COR-L47 (cell line): ENCODE measurements at places on chromosomes 11 and 22.

DNA sequence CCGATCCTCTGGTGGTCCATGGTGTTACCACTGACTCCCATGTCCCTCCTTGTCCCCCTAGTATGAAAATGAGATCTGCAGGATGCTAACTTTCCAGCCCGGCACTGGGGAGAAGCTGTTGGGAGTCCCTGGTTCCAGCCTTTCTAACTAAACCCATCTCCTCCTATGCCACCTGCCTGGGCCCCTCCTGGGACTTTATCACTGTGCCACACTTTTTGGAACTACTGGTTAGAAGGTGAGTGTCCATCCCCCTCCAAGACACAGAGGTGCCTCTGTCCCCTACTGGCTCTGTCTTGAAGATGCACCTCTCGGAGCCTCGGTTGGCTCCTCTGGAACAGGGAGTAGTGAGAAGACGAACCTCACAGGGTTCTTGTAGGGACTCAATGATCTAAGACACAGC, at the start of gene RGL4:
Gene RGL4 (plus strand): TSS at position 301 of the 400 bp plus-strand sequence. CDS start 1,018 bp downstream, outside the sequence.
- no peak for DNase-seq

- no peak for DNase-seq
Measured at GRCh38 chr22:49372111-49372529, 455.6 kb downstream of the BRD1 start.

- DNase-seq, result no peak
Measured at GRCh38 chr11:125090816-125091215, 20.6 kb downstream of the TMEM218 start.

- peak; percentile 14 for DNase-seq
Measured at GRCh38 chr11:122115524-122116379, at the start of gene BLID. Gene BLID, minus strand, starts transcription at chr11:122116215. Its CDS starts 293 bp downstream, at chr11:122115922.

DNA sequence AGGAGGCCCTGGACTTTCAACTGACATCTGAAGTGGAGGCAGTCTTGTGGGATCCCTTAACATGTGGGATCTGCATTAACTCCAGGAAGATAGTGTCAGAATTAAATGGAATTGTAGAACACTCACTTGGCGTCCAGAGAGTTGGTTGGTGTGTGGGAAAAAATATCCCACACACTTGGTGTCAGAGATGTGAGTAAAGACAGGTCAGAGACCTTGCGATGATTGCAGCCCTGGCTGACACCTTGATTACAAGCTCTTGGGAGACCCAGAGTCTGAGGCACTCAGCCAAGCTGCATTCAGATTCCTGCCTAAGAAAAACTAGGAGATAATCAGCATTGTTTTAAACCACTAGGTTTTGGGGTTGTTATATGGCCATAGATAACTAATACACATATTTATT, 7.2 kb upstream of the TPCN2 start:
- no peak for DNase-seq

DNA sequence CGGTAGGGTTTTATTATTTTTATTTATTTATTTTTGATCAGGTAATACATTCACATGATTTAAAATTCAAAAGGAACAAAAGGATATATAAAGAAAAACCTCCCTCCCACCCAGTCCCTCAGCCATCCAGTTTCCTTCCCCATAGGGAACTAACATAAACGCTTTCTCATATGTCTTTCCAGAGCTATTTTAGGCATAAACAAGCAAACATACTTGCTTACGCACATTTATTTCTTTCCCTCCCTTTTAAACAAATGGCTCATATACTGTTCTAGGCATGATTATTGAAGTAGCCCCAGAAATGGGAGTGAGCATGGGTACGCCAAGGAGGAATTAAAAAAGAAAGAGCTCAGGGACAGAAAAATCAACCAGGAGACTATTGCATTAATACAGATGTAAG, 63.7 kb downstream of the LIF start:
- no peak for DNase-seq

DNA sequence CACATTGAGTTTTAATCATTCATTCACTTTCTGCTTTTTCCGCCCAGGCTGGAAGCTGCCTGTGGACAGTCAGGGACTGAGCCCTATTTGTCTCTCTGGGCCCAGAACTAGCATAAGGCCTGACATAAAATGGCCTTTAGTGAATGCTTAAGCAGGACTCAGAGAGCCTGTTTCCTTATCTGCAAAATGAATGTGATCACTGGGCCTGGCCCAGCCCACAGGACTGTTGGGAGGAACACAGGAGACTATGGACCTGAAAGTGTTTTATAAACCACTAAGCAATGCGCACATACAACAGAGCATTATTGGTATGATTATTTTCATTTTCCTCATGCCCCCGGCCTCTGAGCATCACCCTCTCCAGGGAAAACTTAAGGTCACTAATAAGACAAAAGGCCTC, 3.9 kb upstream of the MYH9 start:
- DNase-seq, result no peak

- no peak for DNase-seq
Measured at GRCh38 chr22:43337385-43337784, 5.8 kb downstream of the SCUBE1 start.

DNA sequence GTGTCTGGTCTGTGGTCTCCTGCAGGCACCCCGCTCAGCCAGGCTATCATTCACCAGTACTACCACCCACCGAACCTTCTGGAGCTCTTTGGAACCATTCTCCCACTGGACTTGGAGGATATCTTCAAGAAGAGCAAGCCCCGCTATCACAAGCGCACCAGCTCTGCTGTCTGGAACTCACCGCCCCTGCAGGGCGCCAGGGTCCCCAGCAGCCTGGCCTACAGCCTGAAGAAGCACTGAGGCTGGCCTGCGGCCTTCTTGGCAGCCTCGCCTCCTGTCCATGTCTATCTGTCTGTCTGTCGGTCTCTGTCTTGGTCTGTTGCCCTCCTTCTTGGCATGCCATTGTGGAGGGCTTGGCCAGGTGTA, 27.9 kb downstream of the INCENP start:
- no peak for DNase-seq

GRCh38 chr11:73229321-73229895, 11.3 kb downstream of the P2RY2 start:
- DNase-seq, result no peak
